ENCODE measurements at places on chromosomes 3 and 15.

- DNase-seq = no peak
These were observed 226.3 kb downstream of the TAFA4 start for GRCh38 chr3:68706096-68706495.

- no peak for DNase-seq
These were observed 117.3 kb downstream of the RPL22L1 start for GRCh38 chr3:170752571-170753155.

DNA sequence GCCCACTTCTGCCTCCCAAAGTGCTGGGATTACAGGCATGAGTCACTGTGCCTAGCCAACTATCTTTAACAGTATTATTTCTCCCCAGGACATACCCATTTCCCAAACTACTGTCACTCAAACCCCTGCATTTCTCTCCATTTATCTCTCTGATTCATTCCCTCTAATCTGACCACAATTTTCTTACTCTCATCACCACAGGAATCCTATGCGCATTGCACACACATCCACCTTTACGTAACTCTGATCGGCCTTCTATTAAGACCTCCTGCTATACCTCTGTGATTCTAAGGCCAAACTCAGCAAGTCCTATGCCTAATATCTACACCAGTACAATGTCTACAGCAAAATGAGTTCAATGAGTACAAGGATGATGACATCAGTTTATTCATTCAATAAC is 235.0 kb downstream of the ULK4 start:
- DNase-seq = no peak

- DNase-seq = peak; percentile 3
These were observed 619 bp downstream of the TTBK2 start for GRCh38 chr15:42919799-42920518.

DNA sequence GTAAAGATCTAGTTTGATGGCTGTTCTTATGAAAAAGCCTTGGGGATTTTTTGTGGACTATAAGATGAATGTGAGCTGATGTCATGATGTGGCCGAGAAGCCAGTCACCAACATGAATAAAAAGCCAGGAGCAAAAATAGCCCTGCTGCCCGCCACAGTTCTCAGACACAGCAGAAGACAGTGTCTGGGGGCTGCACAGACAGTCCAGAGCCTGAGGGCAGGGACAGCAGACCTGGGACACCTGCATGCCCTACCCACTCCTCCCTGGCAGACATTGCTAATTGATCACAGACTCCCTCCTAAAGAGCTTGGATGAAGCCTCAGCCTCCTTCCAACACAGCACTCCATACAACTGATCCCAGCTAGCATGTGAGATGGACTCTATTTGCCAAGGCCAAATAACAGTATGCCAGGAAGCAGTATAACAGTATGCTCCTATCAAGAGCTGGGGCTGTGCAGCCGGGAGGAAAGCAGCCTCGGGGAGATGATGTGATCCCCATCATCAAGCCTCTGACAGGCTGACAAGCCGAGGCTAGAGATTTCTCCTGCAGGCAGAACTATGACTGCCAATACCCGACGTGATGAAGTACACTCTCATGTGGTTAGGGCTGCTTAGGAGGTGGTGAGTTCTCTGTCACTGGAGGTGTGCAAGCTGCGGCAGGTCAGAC is 105.4 kb upstream of the RPL32 start:
- DNase-seq = no peak

GRCh38 chr3:22475665-22476240 is 724.7 kb upstream of the ZNF385D start:
- DNase-seq = no peak

DNA sequence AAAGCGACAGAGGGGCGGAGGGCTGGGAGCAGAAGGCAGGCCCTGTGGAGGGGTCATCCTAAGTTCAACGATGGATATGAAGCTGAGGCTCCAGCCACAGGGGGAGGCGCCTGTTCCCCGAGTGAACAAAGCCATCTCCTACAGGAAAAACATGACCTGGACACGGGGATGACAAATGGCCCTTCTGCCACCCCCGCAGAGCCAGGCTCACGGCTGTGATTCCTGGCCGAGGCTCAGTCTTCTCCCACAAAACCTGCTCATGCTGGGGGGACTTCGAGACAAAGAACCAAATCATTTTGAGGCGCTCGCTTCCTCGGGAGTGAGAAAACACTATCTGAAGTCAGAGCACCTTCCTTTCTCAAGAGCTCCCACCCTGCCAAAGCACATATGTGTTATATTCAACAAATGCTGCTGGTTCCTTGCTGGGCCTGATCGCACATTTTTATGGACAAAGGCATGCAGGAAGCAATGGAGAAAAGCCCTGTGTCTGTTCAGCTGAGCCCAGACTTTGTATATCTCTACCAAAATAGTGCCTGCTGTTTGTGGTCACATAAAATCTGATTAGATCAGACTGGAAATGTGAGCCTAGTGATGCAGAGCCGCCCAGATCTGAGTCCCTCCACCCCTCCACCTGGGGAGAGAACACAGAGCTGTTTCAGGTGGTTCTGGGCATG is 5.6 kb downstream of the RBP1 start:
- no peak for DNase-seq

- DNase-seq = no peak
These were observed 1.3 kb downstream of the HDDC3 start for GRCh38 chr15:90930861-90931574.
